Fibroblast of gingiva (primary cell): ENCODE measurements at places on chromosomes 1 and 21.

GRCh38 chr1:205827623-205828022 is 14.6 kb upstream of the SLC41A1 start:
- no peak for DNase-seq

- DNase-seq = no peak
These were observed 16.7 kb downstream of the TFAP2E start for GRCh38 chr1:35589516-35590427.

DNA sequence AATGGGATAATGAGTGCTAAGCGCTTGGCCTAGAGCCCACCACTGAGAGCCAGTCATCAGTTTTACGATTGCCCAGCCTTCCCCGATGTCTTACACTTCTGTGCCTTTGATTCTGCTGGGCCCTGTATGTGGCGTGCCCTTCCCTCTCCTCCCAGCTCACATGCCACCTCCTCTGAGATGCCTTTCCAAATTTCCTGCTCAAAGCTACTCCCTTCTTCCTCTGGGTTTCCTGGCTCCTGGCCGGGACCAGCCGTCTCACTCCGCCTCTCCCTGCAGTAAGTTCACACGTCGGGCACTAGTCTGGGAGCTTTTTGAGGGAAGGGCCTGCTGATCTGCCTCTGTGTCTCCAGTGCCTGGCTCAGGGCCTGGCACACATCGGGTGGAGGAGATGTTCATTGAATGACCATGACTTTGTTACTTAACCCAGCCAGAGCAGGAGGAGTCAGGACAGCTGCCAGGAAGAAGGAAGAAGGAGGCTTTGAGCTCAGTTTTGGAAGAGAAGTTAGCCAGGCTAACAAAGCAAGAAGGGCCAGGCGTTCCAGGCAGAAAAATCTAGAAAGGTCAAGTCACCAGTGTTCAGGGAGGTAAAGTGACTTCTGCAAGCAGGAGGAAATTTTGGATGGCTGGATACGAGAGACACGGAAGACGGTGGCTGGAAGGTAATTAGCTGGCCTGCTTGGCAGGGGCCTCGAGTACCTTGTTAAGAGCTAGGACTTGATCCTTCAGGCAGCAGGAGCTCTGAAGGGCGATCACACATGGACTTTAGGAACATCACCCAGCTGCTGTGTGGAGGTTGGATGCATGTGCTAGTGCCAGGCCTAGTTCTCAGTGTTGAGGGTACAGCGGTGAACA is 63.6 kb downstream of the EPHB2 start:
- peak; percentile 70 for DNase-seq

DNA sequence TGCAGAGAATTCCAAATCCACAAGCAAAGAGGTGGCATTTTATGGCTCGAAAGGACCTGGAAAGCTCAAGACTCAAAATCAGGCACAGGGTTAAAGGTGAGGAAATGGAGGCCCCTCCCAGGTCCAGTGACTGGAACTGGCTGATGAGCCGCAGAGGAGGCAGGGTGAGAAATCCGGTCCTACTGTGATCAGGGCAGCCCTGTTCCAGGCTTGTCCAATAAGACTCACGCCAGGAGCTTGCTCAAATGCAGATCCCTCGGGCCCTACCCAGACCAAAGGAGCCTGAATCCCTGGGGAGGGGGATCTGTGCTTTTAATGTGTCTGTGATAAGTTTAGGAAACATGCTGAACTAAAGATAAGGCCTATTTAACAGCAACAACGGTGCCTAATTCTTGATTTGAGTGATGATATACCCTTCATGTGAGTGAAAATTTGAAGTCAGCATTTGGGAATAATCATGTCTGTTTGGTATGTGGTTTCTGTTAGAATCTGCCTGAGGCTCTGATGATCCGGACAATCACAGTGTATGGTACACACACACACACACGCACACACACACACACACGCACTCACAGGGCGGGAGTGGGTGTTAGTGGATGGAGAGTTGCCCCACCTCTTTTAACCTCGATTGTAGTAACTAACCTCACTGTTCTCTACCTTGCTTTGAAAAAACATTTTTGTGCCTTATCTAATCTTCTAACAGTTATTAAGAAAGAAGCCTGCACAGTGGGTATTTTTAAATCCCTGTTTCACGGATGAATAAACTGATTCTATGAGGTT is 54.1 kb upstream of the LYST start:
- DNase-seq = peak; percentile 74

- DNase-seq = no peak
These were observed 3.0 kb downstream of the CNR2 start for GRCh38 chr1:23910144-23910543.

GRCh38 chr1:217522277-217522676 is 108.6 kb downstream of the GPATCH2 start:
- DNase-seq = no peak
